ENCODE measurements at places on chromosomes 7 and 10.

GRCh38 chr10:62734781-62735463 lies 69.6 kb upstream of the ADO start:
- DNase-seq, result no peak

GRCh38 chr10:75303045-75303777 lies 67.5 kb upstream of the COMTD1 start:
- no peak for DNase-seq

GRCh38 chr10:110153396-110153795 lies 54.0 kb upstream of the MXI1 start:
- DNase-seq, result no peak

DNA sequence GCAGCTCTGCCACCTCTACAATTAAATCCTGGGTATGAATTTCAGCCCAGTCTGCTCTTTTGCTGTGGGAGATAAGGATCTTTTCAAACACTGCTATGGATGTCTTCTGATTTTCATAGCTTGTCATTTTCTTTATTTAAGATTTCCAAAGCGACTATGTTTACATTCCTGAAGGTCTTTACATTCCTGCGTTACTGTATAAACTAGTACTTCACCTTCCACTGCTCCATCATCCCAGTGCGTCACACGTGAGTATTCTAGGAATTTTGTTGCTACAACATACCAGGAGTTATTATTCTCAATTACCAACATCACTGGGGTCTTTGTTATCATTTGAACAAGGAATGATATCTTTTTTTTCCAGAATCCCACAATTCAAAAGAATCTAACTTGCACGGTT lies 944.7 kb downstream of the SORCS3 start:
- no peak for DNase-seq

GRCh38 chr10:97781618-97782331 lies 10.0 kb upstream of the SFRP5 start:
- DNase-seq, result no peak

DNA sequence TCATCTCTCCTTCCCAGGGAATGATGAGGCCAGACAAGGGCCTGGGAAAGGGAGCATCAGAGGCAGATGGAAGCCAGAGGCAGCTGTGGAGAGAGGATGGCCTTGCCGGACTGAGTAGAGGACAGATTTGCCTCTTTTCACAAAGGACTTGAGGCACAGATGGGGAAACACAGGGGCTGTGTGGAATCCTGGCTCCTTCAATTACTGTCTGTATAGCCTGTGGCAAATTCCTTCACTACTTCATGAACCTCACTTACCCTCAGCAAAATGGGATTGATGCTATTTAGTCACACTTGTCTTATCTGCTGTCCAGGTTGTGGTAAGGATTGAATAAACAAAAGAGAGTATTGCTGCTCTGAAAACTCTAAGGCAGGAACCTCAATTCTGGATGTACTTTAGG lies 40.3 kb downstream of the SLC25A28 start:
- DNase-seq, result no peak

GRCh38 chr7:94588075-94588474 lies 67.9 kb downstream of the SGCE start:
- DNase-seq, result no peak

DNA sequence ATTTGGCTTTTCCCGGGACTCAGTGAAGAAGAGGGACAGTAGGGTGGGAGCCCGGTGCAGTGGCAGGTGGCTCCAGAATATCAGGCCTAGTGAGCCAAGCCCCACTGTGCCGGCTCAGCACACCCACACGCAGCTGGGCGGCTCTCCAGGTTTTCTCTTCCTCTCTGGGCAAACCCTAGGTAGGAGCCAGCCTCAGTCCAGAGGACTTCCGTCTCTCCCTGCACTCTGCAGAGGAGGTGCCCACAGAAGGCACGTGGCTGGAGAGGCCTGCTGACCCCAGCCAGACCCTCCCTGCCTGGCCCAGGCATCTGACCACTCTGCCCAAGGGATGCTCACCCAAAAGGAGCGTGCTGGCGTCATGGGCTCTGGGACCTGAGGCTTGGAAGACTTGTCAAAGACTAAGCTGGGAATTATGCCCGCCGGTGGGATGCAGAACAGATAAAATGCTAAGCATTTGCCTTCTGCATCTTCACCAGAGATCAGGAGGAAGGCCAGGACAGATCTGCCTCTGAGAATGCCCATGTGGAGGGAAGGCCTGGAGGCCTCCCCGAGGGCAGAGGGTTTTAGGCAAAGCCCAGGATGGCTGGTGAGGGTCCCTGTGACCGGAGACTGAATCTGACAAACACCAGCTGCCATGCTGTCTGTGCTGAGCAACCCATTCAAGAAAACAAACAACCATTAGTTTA lies 40.2 kb downstream of the TCERG1L start:
- DNase-seq, result no peak

- no peak for DNase-seq
These were observed 32.5 kb downstream of the LAMB4 start for GRCh38 chr7:108097703-108098102.

DNA sequence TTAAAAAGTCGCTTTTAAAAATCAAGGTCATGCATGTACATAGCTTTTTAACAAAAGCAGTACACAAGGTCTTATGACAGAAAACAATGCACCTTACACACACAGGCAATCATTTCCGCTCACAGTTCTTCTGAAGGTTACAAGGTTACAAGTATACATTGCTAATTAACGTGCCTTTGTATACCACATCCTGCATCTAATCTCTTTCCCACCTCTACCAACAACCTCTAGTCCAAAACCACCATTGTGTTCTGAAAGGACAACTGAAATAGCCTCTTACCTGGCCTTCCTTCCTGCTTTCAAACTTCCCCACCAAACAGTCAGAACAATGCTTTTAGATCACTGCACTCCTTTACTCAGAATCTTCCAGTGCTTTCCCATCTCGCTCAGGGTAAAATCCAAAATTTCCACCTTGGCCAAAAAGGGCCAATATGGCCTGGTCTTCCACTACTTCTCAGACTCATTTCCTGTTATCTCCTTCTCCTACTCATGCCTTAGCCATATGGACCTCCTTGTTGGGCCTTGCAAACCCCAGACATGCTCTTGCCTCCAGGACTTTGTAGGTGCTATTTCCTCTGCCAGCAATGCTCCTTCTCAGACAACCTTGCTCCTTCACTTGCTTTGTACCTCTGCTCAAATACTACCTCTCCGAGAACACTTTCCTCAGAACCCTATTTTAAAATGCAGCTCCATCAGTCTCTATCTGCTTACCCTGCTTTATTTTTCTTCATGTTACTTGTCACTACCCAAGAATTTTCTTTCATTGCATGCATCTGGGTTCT lies 205.4 kb downstream of the DNAJC1 start:
- DNase-seq, result no peak

DNA sequence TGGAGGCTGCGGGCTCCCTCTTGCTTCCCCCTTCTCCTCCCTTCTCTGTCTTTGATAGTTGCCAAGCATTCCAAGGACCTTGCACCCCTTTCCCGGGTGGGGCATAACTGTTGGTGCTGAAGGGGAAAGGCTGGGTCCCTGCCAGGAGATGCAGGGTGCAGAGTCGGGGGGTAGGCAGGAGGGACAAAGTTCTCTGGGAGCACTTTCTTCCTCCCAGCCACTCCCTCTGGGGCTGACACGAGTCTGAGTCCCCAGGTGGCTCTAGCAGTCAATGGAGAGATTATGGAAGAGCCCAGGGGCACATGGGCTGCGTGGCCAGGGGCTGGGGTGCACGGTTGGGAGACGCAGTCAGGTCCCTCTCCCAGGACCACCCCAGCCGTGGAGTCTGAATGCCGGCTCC lies 2.1 kb downstream of the CLDN15 start:
- DNase-seq, result no peak

GRCh38 chr7:734214-734613 lies 7.1 kb upstream of the PRKAR1B start:
- no peak for DNase-seq

GRCh38 chr7:75617634-75618234 lies 121.0 kb downstream of the HIP1 start:
- DNase-seq, result peak; percentile 23

- DNase-seq, result no peak
These were observed 72.0 kb upstream of the FOXP2 start for GRCh38 chr7:114342431-114343179.

DNA sequence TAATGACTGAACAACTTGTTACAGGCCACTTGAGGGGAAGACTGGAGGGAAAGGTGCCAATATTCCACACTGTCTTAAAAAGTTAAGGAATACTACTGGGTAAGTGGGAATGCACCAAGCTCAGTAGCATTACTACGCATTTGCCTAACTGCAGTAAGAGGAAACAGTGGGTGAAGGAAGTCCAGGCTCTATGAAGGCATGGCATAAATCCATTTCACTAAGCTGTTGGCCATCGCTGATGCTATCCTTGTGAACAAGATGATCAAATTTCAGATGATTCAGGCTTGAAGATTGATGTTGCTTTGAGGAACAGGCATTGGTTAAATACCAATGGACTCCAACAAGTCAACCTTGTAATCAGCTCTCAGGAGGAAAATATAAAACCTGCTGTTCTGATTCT lies 44.2 kb upstream of the TES start:
- DNase-seq, result no peak

- DNase-seq, result no peak
These were observed 127.4 kb downstream of the WNT2 start for GRCh38 chr7:117195361-117196029.

DNA sequence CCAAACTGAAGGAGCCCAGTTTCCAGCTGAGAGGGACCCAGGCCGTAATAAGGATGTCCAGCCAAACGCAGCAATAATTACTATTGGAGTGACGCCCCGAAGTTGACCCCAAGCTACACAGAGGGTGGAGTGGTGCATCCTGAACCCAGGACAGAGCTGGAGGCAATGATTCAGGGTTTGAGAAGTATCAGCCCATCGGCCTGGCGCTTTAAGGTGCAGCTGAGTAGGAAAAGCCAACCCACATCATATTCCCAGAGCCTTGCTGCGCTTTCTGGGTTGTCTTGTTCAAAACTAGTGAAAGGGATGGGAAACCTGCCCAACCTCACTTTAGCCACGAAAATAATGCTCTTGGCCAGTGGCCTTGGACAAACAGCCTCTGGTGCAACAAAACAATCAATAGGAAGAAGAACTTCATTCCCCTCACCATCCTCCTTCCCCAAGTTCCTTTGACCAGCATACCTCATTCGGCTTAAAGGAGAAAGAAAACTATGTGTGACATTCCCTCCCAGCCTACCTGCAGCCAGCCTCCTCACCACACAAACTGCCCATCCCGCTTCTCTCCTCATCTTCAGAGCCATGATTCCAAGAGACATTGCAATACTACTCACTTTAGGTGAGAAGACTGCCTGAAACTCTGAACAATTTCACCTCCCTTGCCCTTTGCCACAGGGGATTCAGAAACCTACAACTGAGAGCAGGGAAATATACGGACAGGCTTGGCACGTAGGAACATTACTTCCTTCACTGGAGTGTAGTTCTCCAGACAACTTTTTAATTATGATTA lies 217.2 kb upstream of the MKLN1 start:
- DNase-seq, result no peak

DNA sequence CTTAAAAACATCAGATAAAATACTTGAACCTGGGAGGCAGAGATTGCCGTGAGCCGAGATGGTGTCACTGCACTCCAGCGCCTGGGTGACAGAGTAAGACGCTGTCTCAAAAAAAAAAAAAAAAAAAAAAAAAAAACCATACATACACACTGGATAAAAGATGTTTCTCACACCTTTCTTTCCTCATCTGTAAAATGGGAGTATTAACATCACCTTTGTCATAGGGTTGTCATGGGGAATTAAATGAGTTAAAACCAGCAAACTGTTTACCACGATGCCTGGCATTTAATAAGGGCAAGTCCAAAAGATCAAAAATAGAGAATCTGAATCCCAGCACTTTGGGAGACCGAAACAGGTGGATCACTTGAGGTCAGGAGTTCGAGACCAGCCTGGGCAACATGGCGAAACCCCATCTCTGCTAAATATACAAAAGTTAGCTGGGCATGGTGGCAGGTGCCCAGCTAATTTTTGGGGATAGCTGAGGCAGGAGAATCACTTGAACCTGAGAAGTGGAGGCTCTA lies 12.9 kb downstream of the LRRC20 start:
- no peak for DNase-seq

GRCh38 chr7:44891372-44891771 lies 6.0 kb upstream of the PURB start:
- no peak for DNase-seq
